ENCODE measurements at places on chromosomes 16 and 17.

DNA sequence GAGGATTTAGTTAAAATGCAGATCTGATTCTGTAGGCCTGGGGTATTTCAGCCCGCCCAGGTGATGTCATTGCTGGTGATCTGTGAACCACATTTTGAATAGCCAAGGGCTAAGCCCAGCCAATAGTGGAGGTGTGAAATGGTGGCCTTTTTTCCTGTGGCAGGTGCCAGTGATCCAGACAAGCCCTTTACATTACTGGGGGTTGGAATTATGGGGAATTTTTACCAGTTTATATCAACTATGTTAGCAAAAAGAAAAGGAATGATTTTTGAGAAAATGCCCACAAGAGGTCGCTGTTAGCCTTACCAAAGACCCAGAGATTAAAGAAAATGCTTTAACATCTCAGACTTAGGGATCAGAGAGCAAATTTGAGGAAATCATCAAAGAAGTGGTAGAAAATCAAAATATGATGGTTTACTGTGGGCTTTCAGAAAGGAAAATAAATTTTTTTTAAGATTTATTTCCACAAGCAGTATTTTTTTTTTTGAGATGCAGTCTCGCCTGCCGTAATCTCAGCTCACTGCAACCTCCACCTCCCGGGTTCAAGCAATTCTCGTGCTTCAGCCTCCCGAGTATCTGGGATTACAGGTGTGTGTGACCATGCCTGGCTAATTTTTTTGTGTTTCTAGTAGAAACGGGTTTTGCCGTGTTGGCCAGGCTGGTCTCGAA is 3.9 kb downstream of the VPS35L start:
- DNase-seq, result no peak

DNA sequence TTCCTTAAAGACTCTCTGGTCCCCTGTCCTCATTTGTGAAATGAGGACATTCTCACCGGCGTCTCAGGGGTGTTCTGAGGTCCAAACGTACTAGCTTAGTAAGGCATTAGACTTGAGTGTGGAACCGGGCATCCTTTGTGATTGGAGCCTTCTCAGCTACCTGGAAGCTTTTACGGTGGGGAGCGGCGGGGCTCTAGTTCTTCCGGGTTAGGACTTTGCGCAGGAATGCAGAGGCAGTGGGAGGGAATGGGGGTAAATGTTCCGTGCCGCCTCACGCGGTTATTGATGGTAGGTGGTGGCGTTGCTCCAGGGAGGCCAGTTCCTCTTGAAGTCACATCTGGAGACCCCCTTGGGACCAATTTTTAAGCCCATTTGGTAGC is 113.6 kb downstream of the SNX29 start:
- DNase-seq, result no peak

- no peak for DNase-seq
These were observed 105.9 kb upstream of the SEC14L1 start for GRCh38 chr17:77034677-77035424.

- DNase-seq, result no peak
These were observed 580 bp downstream of the BCAR1 start for GRCh38 chr16:75250809-75251279.

DNA sequence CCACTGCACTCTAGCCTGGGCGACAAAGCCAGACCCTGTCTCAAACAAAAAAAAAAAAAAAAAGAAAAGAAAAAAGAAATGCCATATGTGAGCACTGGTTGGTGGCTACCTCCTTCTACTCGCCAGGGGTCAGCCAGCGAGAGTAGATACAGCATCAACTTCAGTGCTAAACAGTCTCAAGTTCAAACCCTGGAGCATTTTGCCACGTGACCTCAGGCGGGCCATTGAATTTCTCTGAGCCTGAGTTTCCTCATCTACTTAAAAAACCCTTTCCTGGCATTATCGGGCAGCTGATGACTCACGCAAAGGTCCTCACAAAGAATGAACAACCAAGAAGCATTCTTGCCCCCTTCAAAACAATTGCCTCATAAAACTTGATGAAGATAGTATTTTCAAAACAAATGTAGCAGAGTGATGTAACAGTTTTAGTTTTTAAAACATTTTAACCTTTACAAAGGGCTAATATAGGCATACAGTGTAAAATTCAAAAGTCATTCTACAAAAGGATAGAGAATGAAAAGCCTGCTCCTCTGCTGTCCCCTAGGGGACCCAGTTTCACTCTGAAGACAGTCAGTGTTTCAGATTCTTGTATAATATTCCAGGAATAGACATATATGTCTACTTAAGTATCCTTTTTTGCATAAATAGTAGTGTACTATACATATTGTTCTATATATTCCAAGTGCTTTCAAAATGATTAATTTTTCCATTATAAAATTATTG is 28.4 kb downstream of the DNAH2 start:
- DNase-seq, result no peak

DNA sequence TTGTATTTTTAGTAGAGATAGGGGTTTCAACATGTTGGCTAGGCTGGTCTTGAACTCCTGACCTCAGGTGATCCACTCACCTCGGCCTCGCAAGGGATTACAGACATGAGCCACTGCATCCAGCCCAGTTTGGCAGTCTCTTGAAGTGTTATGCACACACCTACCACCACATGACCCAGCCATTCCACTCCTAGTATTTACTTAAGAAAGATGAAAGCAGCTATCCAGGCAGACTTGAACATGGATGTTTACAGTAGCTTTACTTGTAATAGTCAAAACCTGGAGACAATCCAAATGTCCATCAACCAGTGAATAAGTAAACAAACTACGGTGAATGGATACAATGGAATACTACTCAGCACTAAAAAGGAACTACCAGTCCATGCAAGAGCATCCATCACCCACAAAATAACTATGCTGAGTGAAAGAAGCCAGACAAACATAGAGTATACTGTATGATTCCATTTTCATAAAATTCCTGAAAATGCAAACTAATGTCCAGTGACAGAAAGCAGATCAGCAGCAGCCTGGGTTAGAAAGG is 37.8 kb upstream of the RASD1 start:
- DNase-seq, result no peak

DNA sequence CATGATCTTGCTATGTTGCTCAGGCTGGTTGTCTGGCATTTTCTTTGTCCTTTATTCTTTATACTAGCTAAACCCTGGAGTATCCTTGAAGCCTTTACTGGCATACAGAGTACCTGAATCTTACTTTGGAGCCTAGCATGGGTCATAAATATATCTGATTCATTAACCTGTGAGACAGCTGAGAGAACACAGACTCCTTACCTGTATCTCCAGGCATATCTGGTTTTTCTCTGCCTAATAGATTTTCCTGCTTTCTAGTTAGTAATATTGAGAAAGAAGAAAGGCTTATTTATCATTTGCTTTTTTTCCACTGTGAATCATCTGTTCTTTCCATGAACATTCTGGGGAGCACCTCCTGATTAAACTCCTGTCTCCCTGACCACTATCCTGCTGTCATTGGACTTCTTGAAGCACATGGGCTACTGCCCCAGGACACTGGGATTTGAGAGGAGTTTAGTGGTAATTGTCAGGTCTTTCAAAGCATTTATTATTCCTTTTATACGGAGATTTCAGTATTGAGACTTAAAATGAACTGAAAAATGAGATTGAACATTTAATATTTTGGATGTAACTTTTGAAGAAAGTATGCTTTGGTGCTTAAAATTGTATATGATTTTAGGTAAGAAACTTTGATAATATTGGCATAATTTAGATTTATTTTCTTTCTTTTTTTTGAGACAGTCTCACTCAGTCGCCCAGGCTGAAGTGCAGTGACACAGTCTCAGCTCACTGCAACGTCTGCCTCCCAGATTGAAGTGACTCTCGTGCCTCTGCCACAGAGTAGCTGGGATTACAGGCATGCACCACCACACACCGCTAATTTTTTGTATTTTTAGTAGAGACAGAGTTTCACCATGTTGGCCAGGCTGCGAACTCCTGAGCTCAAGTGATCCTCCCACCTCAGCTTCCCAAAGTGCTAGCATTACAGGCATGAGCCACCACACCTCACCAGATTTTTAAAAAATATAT is 8.6 kb downstream of the PDP2 start:
- DNase-seq, result no peak

- DNase-seq, result peak; percentile 34
These were observed 30.5 kb downstream of the NSMCE1 start for GRCh38 chr16:27238016-27238587.

- no peak for DNase-seq
These were observed 18.2 kb downstream of the MYO15B start for GRCh38 chr17:75605790-75606189.

DNA sequence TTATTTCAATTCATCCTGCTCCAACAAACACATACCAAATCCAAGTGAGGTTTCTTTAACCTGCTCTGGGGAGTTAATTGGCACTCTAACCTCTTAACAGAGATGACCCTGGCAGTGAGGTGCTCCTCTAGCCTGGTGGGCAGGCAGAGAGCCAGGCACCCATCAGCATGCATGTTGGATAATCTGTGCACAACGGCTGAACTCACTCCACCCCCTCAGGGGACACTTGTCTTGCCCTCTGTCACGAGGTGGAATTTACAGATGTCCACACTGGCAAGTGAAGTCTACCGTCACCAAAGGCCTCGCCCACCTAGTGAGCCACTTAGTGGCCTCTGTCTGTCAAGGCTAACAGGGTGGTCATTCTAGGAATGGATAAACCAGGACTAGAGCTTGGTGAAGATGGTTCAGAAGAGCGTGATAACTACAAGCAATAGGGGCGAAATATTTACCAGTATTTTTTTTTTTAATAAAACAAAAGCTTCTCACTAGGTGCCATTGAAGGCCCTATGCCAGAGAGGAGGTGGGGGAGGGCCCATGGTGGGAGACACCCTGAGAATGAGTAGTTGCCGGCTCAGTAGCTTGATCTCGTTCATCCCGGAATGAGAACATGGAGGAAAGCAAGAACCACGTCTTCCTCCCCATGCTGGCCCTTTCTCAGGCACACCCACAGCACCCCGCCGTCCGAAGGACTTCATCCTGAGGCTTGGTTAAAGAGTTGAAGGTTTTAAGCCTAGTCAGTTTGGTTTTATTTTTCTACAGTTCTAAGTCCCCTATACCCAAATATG is 25.2 kb downstream of the PLD6 start:
- no peak for DNase-seq

Data from stimulated activated CD4-positive, alpha-beta T cell treated with anti-CD3 and anti-CD28 coated beads, Interleukin-4, amount 100 ng/mL, for 4 hours (primary cell).